ENCODE measurements at places on chromosomes 2 and 18. TPM values are rescaled to one million over a fixed set of nuclear protein-coding genes. Genes with fewer than 3 reads are reported as not detected.
A peak's percentile ranks its signal among the peaks of the same experiment; 100 is the strongest.

GRCh38 chr2:213376644-213377043, 92.4 kb downstream of the SPAG16 start:
- no peak for DNase-seq

DNA sequence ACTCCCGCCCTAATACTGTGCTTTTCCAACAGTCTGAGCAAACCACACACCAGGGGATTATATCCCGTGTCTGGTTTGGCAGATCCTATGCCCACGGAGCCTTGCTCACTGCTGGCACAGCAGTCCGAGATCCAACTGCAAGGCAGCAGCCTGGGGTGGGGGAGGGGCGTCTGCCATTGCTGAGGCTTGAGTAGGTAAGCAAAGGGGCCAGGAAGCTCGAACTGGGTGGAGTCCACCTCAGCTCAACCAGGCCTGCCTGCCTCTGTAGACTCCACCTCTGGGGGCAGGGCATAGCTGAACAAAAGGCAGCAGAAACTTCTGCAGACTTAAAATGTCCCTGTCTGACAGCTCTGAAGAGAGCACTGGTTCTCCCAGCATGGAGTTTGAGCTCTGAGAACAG, 44.2 kb downstream of the LNPK start:
- DNase-seq: no peak

DNA sequence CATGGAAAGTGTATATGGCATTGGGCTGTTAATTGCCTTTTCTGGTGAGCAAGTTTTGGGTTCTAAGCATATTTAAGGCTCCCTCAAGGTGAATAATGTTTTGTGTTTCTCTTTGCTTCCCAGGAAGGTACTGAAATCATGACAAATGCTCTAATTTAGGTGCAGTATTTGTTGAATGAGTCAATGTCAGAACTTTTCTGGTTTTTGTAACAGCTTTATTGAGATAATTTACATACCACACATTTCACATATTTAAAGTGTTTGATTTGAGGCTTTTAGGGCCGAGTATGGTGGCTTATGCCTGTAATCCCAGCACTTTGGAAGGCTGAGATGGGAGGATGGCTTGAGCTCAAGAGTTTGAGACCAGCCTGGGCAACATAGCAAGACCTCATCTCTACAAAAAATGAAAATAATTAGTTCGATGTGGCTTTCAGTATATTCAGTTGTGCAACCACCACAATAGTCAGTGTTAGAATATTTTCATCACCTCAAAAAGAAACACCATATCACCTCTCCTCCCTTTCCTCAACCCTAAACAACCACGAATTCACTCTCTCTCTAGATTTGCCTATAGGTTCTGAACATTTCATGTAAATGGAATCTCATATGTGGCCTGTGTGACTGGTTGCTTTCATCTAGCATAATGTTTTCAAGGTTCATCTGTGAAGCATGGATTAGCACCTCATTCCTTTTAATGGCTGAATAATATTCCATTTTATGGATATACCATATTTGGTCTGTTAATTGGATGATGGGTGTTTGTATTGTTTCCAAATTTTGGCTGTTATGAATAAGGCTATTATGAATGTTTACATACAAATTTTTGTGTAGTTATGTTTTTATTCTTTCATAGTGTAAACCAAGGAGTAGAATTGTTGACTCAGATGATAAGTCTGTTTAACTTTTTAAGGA, 54.9 kb downstream of the MGAT5 start:
- no peak for DNase-seq

GRCh38 chr18:75170916-75171315, 38.0 kb downstream of the PTGR3 start:
- peak; percentile 86 for DNase-seq

DNA sequence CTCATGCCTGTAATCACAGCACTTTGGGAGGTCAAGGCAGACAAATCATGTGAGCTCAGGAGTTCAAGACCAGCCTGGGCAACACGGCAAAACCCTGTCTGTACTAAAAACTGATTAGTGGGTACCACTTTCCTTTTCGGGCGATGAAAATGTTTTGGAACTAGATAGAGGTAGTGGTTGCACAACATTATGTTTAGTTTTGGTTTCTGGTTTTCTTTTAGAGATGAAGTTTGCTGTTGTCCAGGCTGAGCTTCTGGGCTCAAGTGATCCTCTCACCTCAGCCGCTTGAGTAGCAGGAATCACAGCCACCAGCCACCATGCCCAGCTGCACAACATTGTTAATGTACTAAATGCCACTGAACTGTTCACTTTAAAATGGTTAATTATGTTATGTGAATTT, 27.6 kb downstream of the AAK1 start:
- DNase-seq: no peak

DNA sequence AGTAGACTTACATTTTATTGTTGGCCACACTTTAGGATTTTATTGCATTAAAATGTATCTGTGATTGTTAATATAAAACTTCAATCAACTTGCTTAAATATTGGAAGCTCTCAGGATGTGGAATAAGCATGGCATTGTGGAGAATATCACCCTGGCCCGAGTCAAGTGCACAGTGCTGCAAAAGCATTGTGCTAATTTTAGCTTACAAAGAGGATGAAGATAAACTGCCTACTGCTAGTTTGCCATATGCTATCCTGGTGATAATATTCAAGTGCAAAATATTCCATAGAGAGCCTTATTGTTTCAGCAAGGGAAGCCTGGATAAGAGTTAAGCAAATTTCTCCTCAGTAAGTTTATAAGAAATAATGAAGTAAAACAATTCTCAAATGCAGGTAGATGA, 54.5 kb downstream of the MEIS1 start:
- no peak for DNase-seq

DNA sequence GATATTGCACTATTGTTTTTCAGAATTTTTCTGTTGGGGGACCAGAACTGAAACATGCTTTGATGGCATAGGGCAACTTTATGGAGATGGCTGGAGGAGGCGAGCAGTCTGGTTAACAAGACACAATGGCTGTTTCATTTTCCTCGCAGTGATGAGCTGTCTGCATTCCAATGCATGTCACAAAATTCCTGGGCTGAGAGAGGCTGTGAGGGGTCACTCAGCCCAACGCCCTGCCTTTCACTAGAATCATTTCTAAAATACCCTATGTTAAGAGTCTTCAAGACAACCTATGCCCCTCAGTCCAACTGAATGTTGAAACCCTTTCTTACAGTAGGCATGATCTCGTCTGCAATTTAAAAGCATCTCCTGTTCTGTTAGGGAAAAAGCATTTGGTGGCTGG, 1090.0 kb downstream of the BCL11A start:
- no peak for DNase-seq

GRCh38 chr18:56563568-56563967, 74.8 kb downstream of the TXNL1 start:
- no peak for DNase-seq

L3MBTL4 gene
- 1.2 TPM for total RNA-seq

RFTN2 gene
- 5.8 TPM for total RNA-seq

SKOR2 gene
- total RNA-seq: not detected

INPP5D gene
- total RNA-seq: 8.0 TPM
